Activated B cell treated with CpG ODN at 0.5 μM for 24 hours (primary cell): ENCODE measurements at places on chromosomes 16 and 17. TPM values are rescaled to one million over a fixed set of nuclear protein-coding genes. Genes with fewer than 3 reads are reported as not detected.

GRCh38 chr17:37744961-37745800 is at the start of gene HNF1B:
TSS of gene HNF1B (minus strand) at chr17:37745059. CDS start at chr17:37744884, 175 bp downstream.
- peak; percentile 67 for DNase-seq

DNA sequence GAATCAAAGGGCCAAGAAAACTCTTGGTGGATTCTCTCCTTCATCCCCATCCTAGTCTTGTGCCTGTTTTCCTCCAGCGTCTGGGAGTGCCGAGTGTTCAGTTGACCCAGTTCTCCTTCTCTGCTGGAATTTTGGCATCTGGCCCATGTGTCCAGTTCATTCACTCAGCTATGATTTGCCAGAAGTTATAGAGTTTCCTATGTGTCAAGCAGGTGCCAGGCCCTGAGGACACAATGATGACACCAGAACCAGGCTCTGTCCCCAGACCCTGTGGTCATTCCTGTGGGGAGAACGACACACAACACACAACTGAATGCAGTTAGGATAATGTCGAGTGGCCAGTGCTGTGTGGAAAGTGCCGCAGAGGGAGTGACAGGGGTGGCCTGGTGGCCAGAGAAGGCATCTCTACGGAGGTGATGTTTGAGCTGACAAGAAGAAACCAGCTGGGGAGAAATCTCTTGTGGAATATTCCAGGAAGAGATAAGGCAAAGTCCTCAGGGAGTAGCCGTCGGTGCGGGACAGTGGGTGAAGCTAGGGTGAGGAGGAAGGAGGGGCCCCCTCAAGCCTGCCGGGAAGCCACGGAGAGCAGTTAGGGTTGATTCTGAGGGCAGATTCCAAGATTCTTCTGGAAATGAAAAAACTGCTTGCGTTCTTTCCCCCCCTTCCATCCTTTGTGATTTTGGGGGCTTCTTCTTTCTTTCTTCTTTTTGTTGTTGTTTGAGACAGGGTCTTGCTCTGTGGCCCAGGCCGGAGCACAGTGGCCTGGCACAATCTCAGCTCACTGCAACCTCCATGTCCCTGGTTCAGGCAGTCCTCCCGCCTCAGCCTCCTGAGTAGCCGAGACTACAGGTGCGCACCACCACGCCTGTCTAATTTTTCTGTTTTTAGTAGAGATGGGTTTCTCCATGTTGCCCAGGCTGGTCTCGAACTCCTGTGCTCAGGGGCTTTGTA is 35.8 kb upstream of the IL34 start:
- no peak for DNase-seq

DNA sequence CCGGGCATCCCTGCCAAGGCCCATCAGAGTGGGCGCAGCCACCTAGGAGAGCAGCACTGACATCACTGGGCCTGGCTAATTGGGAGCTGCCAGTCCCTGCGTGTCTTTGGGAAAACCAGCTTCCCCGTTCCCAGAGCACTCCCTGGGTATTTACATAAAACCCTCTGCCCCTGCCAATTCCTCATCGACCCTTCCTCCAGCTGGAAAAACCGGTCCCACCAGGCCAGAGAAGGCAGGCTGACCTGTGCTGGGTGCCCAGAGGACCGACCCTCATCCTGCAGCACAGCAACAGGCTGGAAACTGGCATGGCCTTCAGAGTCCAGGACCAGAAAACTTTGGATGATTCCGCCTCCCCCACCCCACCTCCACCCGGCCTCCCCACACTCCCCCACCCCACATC is 8.2 kb upstream of the FOXN1 start:
- DNase-seq = no peak

GRCh38 chr16:59394526-59394925 is 660.4 kb upstream of the GOT2 start:
- DNase-seq = no peak

DNA sequence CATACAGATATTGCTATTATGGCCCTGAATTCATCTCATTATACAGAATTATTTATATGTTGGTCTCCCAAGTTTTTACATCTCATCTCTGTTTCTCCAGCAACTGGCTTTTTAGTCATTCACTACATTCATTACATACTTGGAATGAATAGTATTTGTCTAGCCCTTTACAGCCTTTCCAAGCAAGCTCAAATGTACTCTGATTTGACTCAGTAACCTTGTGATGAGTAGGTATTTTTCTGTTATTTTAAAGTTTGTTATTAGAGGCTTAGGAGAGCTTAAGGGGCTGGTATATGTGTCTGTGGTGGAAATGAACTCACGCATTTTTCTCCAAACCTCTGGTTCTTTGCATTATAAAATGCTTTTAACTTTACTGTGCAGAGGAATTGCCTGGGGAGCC is 224.7 kb downstream of the SNX29 start:
- no peak for DNase-seq

SLC2A4 gene
- not detected in 2 replicates for total RNA-seq

PRR15L gene
- total RNA-seq = not detected in 2 replicates

ZNF624 gene
- total RNA-seq = 6.3 and 6.9 TPM in 2 replicates

EME1 gene
- total RNA-seq = 3.1 and 3.6 TPM in 2 replicates
